Esophagus squamous epithelium (tissue), 5 donors: ENCODE measurements at places on chromosomes 6 and 20.

DNA sequence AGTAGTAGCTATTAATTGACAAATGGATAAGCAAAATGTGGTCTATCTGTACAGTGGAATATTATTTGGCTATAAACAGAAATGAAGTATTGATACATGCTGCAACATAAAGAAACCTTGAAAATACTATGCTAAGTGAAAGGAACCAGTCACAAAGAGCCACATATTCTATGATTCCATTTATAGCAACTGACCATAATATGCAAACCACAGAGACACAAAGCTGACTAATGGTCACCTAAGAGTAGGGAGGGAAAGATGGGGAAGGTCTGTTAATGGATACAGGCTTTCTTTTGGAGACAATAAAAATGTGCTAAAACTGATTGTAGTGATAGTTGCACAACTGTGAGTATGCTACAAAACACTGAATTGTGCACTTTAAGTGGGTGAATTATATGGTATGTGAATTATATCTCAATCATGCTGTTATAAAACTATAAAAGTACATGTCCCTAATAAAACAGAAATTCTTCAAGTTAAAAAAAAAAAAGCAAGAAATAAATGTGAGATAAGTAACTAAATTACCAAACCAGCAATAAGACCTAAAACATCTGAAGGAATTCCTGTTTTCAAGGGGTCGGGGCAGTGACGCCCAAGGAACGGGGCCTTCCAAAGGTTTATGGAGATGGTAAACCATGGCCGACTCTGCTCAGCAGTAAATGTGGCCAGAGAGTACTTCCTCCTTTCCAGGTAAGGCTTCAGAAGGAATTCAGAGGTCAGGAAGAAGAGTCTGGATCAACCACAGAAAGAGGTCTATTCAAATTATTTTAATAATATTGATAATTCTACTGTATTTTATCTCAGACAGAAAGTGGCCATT lies 75.4 kb downstream of the ARHGAP18 start:
- no peak for DNase-seq

GRCh38 chr6:143023695-143024094 lies 37.0 kb upstream of the AIG1 start:
- DNase-seq: no peak

- no peak for DNase-seq
Observed at GRCh38 chr20:47677635-47678453, 107.4 kb downstream of the SULF2 start.

DNA sequence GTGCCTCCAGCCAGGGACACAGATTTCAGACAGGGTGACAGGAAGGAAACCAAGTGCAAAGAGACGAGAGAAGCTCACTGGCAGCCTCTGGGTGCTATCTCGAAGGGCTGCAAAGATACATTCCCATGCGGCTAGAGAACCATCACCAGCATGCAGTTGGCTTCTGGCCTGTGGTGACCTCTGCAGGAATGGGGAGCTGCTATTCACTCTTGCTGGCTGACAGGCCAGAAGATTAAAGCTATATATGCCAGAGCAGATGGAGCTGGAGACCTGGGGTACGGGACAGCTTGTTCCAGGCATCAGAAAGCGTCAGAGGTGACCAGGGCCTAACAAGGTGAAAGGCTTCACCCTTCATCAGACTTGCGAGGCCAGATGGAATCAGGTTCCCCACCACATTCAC lies 20.0 kb downstream of the MAP1LC3A start:
- DNase-seq: no peak

DNA sequence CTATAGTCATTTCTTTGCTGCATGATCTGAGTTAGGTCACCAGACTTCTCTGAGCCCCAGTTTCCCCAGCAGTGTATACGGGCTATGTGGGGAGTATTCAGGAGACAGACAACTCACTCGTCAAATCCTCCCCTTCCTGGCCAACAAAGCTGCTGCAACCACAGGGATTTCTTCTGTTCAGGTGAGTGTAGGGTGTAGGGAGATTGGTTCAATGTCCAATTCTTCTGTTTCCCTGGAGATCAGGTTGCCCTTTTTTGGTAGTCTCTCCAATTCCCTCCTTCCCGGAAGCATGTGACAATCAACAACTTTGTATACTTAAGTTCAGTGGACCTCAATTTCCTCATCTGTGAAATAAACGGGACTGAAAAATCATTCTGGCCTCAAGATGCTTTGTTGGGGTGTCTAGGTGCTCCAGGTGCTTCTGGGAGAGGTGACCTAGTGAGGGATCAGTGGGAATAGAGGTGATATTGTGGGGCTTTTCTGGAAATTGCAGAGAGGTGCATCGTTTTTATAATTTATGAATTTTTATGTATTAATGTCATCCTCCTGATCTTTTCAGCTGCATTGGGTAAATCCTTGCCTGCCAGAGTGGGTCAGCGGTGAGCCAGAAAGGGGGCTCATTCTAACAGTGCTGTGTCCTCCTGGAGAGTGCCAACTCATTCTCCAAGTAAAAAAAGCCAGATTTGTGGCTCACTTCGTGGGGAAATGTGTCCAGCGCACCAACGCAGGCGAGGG lies 594 bp upstream of the CDKN1A start:
- DNase-seq: no peak

- DNase-seq: no peak
Observed at GRCh38 chr6:129680633-129681032, 29.3 kb downstream of the ARHGAP18 start.

- DNase-seq: no peak
Observed at GRCh38 chr20:4295226-4295625, 279.9 kb upstream of the RNF24 start.

DNA sequence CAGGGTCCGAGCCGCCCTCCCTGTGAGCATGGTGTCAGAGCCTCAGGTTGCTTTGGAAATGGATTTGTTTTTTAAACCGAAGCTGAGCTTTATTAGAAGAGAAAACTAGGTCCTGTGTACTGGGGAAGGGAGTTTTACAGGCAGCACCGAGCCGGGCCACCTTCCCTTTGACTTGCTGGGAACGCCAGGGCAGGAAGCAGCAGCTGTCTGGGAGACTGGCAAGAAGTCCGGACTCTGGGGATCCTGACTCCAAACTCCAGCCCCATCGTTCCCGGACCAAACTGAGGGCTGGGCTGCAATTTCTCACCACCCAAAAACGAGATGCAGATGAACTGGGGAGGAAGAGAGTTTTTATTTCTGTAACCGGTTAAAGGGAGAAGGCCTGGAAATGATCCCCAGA lies 214.9 kb upstream of the KCNG1 start:
- no peak for DNase-seq

DNA sequence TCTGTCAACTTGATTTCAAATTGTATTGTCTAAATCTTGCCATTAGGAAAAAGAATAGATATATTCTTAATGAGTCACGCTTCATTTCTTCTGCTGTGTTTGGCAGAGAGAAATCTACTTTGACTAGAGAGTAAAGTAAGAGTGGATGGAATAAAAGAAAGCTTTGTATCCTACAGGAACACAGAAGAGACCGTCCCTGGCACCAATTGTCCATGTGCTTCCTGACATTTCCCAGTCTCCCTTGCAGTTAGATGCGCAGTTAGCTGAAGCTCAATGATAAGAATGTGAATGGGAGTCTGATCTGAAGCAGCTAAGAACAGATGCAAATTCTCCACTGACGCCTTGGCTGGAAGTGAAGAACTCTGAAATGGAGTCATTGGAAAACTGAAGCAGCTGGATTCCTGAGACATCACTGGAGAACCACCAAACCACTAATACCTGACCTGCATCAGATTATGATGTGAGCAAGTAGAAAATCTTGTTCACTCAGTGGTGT lies 528.2 kb upstream of the MARCKS start:
- no peak for DNase-seq

DNA sequence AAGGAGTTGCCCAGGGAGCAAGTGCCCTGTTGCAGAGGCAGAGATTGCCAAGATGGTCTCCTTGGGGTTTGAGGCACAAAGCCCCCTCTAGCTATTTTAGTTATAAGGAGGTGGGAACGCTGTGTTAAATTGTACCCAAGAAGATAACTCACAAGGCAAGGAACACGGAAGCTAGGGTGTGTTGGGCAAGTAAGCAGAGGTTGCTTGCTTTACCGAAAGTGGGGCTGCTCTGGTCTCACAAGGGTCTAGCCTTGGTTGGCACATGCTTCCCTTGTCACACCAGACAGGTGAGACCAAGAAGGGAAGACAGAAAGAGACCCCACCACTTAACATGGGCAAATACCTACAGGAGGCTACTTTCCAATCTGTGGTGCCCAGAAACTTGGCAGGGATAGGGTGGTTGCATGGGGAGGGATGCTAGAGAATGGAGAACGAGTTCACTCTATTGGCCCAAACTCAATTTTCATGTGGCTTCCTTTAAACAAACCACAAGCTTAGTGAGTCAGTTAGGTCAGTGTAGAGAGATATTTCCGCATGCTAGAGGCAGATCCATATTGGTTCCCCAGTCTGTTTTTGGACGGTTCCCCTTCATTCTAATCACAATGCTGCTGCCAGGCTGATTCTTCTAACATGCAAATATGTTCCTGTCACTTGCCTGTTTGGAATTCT lies 42.4 kb downstream of the PLAGL1 start:
- no peak for DNase-seq

DNA sequence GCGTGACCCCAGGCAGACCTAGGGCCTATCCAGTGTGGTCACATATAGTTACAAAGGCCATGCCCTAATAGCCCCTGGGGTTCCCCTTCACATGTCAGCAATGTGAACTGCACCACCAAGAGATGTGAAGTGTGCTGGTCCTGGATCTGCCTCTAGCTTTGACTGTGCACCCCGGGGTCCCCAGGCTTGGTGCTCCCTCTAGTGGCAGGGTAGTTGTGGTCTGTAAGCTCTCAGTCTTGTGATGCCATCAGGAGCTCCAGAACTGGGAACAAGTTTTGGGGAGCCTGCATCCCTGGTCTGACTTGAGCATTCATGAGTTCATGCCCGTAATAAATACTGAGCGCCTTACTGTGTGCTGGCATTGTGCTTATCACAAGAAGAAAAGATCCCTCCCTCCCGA lies 143.4 kb downstream of the DHX35 start:
- DNase-seq: no peak

DNA sequence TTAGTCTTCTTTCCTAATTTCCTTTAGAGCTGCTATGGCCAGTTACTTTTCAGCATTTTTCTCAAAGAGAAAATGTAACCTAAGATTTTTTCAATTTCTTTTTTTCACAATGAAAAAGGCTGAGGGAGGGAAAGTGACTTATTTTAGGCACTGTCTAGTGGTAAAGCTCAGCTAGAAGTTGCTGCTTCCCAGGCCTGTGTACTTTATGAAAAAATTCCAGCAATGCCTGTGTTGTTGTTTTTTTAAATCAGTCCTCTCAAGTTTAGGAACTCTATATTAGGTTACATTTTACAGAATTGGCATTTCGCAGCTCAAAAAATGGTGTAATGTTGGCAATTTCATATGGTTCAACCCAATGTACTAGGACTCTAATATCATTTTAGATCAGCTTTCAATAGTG lies 269.6 kb downstream of the ARID1B start:
- DNase-seq: no peak

GRCh38 chr6:169326067-169326799 lies 72.6 kb upstream of the THBS2 start:
- no peak for DNase-seq

DNA sequence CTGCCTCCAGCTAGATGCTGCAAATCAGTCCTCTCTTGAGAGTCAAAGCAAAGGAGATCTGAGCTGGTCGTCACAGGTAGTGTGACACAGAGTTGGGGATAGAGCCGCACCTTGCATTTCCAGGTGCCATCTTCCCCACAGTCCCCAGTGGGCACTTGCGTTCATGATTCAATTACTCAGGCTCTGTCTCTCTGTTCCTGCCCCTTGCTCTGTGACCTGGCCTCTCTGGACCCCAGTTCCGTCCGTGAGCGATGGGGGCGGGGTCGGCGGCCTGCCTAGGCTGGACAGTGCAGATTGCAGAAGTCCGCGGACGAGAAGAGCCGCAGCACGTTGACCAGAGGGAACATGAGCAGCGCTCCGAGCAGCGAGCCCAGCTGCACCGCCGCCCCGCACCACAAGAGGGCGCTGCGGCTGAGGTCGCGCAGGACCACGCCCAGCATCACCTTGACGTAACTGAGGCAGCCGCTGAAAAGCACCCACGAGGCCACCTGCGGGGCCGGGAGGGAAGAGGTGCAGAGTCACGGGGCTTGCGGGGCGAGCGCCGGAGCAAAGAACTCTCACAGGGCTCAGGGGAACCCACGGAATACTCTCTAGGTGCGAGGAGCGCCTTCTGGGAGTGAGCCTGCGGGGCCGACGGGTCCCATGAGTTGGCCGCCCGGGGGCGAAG lies 7.4 kb downstream of the SLC52A3 start:
- no peak for DNase-seq

DNA sequence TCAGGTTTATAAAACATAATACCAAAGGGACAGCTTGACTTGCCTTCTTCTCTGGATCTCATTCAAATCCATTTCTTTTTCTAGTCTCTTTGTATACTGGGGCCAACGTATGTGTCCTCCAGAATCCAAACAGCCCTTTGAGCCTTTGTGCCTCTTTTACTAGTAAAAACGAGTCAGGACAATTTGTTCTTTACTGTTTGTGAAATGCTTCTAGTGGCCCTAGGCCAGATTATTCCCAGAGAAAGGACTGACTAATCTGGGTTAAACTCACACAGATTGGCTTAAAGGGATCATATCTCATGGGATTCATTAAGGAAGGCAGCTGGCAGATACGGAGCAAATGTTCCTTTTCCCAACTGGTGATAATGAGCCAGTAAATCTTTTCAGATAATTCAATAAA lies 32.1 kb upstream of the MANEA start:
- no peak for DNase-seq

DNA sequence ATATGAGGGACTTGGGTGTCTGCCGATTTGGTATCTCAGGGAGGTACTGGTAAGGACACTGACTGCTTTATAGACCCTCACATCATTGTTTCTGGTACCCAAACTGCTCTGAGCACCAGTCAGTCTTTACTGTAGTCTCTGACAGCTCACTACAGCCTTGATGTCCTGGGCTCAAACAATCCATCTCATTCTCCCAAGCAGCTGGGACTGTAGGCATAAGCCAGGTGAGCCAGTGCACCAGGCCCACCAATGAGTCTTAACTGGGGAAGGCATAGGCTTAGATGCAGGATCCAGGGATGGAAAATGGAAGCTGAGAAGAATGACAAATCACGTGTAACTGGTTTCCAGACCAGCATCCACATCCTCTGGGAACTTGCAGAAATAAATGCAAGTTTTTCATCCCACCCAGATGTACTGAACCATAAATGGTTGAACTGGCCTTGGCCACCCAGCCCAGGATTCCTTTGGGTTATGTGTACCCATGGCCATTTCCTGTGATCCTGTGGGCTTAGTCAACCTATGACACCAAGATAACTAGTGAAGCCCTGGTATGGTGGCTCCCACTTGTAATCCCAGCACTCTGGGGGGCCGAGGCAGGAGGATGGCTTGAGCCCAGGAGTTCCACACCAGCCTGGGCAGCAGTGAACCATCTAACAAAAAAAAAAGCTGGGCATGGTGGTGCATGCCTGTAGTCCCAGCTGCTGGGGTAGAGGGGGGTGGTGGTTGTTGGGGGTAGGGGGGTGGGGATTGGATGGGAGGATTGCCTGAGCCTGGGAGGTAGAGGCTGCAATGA lies 5.8 kb downstream of the TUBB start:
- DNase-seq: no peak
